Activated CD4-positive, alpha-beta T cell treated with anti-CD3 and anti-CD28 coated beads, Interleukin-2, amount 50 U/mL, for 4 hours (primary cell): ENCODE measurements at places on chromosomes 12 and 14.

- no peak for DNase-seq
These were observed 310.9 kb downstream of the ADGRD1 start for GRCh38 chr12:131264635-131265034.

DNA sequence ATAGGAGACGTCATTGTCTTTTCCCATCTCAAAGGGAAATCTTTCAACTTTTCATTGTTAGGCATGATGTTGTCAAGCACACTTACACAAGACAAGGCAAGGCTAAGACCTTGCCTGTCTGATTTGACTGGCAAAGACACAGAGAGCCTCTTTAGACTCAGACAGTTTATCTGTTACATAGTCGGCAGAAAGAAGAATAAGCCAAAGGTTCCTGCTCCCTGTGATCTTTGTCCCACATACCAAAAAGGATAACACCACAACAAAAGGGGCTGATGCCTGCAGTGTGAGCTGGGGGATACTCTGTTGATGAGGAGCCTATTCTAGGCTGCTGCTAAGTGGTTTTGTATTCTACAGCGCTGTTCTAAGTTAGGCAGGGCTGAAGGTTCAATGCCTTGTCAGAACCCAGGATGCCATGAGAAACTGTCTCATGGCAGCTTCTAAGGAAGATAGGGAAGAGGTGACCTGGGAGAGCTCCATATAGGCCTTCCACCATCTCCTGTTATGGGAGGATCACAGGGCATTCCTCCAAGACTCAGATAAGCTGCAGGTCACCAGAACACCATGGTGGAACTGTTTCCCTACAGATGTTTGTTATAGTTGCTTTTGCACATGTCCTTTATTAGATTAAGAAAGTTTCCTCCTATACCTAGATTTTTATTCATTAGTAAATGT lies 12.7 kb downstream of the ERC1 start:
- DNase-seq: no peak

GRCh38 chr14:51236314-51236713 lies 3.7 kb upstream of the TMX1 start:
- DNase-seq: no peak

- no peak for DNase-seq
These were observed 490.1 kb downstream of the PCNX1 start for GRCh38 chr14:71397371-71397770.

- no peak for DNase-seq
These were observed 17.0 kb downstream of the CAMKK2 start for GRCh38 chr12:121279507-121279915.

- DNase-seq: no peak
These were observed 314.1 kb upstream of the DIO3 start for GRCh38 chr14:101246894-101247841.

DNA sequence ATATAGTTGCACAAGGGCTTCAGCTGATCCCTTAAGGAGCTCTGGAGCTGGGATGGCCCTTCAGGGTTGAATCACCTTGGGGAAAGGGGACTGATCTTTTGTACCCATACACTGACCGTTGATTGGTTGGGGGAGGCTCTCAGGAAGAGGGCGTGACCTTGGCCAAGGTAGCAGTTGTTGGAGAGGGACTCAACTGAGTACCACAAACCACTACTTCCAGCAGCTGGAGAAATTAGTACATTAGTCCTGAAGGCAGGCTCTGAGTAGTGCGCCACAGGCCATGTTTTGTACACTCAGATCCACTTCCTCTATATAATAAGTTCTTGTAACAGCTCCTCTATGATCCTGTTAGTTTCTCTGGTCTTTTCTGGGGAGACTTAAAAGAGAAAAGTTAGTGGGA lies 317.6 kb downstream of the CCDC91 start:
- DNase-seq: no peak

GRCh38 chr14:58947156-58947555 lies 241.3 kb upstream of the DAAM1 start:
- DNase-seq: no peak

DNA sequence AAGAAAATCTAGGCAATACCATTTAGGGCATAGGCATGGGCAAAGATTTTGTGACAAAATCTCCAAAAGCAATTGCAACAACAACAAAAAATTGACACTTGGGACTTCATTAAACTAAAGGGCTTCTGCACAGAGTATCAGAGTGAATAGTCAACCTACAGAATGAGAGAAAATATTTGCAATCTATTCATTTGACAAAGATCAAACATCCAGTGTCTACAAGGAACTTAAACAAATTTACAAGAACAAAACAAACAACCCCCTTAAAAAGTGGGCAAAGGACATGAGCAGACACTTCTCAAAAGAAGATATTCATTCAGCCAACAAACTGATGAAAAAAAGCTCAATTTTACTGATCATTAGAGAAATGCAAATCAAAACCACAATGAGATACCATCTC lies 44.1 kb upstream of the PZP start:
- no peak for DNase-seq

DNA sequence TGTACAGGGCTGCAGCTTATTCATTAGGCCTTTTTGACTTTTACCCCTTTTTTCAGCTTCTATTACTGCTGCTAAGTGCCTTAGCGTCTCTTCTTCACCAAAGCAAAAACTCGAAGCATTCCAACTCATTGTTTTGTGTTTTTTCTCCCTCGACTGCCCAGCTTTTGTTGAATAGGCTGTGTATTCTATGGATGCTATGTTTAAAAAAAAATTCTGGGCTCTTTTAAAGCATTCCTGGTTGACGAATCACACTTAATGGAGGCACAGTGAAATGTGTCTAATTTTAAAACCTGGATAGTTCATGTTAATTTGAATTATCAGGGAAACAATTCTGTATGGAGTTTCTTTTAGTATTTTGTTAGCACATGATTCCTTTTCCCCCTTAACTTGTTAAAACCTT lies 29.7 kb downstream of the KTN1 start:
- DNase-seq: no peak

DNA sequence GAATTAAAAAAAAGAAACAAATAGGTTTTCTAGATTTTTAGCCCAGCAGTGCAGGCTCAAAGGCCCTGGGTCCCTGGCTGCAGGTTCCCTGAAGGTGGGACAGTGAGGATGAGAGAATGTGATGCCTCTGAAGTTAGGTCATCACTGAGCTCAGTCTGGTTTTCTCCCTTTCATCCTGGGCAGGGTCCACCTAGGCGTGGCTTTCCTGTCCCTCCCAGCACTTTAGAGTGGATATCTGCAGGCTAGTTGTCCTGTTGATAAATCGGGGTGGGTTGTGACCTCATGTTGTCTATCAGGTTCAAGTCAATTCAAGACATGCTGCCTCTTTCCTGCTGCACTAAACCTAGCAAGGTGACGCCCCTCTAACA lies 60.9 kb downstream of the MAP1LC3B2 start:
- no peak for DNase-seq
